ENCODE measurements at places on chromosomes 4 and X. TPM values are rescaled to one million over a fixed set of nuclear protein-coding genes. Genes with fewer than 3 reads are reported as not detected.

The TMPRSS11F gene
- total RNA-seq = not detected

The GAGE12J gene
- not detected for total RNA-seq

The CYBB gene
- total RNA-seq = not detected

The MAGEC3 gene
- total RNA-seq = not detected

The CRMP1 gene
- 24.5 TPM for total RNA-seq

The WNK3 gene
- 3.9 TPM for total RNA-seq

The RTL9 gene
- 0.05 TPM for total RNA-seq

The DGKK gene
- not detected for total RNA-seq

The PCDH10 gene
- 11.0 TPM for total RNA-seq

The NSDHL gene
- 14.7 TPM for total RNA-seq

The FMR1NB gene
- total RNA-seq = not detected

The RAB40AL gene
- total RNA-seq = 1.3 TPM

The NAA11 gene
- not detected for total RNA-seq

The CLGN gene
- total RNA-seq = not detected

The SSX2B gene
- not detected for total RNA-seq
